Myocyte (in vitro differentiated cells): ENCODE measurements at places on chromosomes 3 and 15.

- DNase-seq = no peak
Measured at GRCh38 chr3:185559706-185560090, 7.3 kb upstream of the LIPH start.

GRCh38 chr3:193344486-193344885, 34.1 kb downstream of the ATP13A5 start:
- no peak for DNase-seq

DNA sequence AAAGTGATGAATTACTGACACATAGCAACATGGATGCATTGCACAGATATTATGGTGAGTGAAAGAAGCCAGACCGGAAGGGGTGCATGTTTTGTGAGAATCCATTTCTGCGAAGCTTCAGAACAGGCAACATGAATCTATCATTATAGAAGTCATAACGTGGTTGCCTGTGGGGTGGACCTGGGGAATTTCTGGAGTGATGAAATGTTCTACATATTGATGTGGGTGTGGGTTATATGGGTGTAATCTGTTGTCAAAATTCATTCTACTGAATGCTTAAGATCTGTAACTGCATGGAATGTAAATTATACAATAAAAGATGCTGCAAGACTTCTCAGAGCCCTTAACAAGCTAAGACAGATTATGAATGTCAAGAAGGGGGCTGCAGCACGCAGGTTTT, 25.2 kb upstream of the TSPAN3 start:
- no peak for DNase-seq

- DNase-seq = peak; percentile 5
Measured at GRCh38 chr3:44077267-44077666, 164.4 kb upstream of the TOPAZ1 start.

DNA sequence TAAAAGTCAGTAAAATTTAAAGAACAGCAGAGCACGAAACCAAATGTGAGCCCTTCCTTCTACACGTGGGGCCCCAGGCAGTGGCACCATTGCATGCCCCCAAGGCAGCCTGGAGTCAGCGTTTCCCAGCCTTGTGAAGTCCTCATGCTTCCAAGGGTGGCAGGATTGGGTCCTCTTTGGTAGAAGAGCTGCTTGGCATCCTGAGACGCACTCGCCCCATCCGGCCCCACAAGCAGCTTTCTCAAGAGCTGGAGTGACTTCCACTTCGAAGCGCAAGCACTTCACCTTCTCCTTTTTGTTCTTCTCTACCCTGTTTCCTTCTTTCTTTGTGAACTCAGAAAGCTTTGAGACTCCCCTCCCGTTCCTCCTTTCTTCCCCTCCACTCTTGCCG, 34.7 kb downstream of the ZNF710 start:
- DNase-seq = no peak

DNA sequence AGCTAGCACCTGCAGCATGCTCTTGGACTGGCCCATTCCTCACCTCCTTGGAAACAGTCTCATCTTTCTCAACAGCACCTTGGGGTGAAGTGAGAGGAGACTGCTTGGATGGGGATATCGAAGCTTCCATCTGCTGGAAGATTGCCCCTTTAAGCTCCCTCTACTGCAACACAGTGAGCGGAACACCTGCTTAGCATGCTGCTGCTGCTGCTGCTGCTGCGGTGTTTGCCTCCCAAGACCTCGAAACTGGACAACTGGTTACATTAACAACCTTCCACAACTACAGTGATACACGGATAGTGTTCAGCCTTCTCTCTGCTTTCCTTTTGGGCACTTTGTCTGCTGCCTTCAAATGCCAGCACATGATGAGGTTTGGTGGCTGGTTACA, 253.9 kb upstream of the LYSMD4 start:
- no peak for DNase-seq
